ENCODE measurements at places on chromosomes 3 and 15.

DNA sequence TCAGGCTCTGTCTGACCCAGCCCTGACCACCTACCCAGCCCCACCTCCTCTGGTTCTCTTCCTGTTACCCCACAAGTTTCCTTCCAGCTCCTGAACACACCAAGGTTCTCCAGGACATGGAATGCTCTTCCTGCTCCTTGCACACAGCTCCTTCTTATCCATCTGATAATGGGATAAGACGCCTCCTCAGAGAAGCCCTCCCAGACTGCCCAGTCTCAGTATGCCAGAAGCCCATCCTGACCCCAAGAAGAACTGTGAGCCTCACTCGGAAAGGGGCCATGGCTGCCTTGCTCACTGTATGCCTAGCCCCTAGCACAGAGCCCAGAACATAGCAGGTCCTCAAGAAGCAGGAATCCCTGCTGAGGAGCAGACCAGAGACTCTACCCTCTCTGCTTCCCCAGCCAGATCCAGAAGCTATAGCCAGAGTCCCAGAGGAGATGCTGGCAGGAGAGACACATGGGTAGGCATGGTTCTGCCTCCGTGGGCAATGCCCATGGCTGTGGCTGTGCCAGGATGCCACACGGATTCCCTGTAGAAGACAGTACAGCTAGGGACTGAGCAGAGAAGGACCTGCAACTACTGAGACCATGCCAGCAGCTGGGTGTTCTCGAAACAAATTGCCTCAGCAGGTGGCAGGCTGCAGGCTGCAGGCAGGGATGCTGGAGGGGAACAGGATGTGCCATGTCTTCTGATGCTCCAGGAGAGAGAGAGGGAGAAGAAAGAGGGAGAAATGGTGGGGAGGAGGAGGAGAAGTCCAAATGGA lies 74.0 kb upstream of the LINGO1 start:
- DNase-seq = no peak

DNA sequence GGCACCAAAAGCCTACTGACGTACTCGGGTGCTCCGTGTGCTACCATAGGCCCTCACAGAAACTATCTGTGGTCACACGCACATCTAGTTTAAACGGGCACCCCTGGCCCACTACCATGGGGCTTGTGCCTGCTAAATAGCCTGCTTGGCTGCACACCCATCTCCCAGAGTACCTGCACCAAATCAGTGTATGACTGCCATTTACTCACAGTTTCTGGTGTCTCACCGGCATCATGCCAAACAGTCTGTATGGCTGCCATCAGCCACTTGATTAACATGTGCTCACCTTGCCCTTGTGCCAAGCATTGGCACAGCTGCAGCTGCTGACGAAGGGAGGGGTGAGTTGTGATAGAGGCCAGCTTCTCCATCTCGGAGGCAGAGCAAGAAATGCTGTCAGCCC lies 232.7 kb downstream of the IGSF11 start:
- no peak for DNase-seq

DNA sequence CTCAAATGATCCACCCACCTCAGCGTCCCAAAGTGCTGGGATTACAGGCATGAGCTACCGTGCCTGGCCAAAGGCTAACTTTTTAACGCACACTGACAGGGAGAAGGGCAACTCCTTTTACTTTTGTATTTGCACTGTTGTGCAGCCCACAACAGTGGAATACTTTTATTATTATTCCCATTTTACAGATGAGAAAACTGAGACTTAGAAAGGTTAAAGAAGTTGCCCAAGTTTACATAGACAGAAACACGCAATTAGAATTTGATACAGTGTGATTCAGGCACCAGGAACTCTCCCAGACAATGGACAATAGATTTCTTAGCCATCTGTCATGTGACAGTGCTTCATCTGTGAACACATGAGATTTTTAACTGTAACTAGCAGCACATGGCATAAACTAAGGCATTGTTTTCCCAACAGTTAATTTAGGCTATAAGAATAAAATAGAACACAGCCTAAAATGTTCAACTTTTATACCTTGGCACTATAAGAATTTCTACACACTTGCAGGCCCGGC lies 18.8 kb downstream of the STAG1 start:
- DNase-seq = no peak

- no peak for DNase-seq
Measured at GRCh38 chr3:67291287-67292252, 293.5 kb downstream of the KBTBD8 start.

GRCh38 chr3:67678665-67679064 lies 24.3 kb upstream of the SUCLG2 start:
- DNase-seq = peak; percentile 18

DNA sequence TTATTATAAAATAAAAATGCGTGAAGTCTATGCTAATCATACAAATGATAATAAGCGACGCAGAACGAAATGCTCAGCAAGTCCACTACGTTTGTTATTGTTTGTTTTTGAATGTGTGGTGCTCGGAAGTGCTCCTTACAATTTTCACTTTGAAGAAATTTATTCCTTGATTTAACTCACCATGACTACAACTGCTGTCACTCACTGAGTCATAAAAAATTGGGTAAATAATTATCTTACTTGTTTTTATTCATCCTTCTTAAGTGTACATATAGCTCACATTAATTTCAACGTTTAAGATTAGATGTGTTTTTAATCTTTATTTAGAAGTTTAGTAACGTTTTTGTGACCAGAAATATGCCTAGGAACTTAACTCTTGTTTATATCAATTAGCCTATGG lies 66.7 kb upstream of the NANOGP8 start:
- DNase-seq = no peak

- DNase-seq = no peak
Measured at GRCh38 chr3:108093021-108093420, 2.2 kb upstream of the CD47 start.

DNA sequence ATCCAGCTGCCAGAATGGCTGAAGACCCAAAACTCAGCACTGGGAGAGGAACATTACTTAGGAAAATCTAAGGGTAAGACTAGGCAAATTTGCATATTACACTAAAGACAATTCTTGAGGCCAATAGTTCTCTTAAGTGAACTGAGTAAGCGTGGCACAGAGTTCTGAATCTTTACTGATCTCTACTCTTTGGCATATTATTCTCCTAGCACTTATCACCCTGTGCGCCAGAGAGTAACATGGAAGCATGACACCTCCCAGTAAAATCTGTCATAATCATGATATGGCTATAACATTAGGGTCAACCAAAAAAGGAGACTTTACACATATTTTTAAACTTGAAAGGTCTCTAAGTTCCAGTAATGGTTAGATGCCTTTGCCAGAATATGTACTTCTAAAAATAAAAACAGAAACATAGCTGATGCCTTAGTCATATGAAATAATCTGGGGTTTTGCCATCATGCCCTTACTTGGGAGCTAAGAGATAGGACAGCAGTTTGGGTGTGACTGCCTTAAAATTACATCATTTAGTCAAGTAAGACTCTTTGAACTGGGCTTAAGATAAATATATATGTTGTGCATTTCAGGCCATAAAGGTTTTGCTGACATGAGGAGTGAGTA lies 290.5 kb downstream of the PLCL2 start:
- DNase-seq = no peak

GRCh38 chr3:39188271-39189149 lies 3.9 kb downstream of the XIRP1 start:
- DNase-seq = no peak

- peak; percentile 30 for DNase-seq
Measured at GRCh38 chr3:159828542-159828943, 160.1 kb upstream of the IL12A start.

DNA sequence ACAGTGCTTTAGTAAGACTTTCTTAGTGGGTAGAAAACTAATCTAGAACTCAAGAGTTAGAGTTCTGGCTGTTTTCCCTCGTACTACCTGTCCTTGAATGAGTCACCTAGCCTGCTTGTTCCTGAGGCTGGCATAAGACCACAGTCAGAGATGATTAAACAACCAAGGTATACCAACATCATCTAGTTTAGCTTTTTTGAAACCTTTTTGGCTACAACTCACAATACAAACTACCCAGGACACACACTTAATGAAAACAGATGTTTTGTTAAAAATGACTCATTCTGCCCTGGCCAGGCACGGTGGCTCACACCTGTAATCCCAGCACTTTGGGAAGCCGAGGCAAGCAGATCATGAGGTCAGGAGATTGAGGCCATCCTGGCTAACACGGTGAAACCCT lies 4.6 kb downstream of the MCCC1 start:
- DNase-seq = no peak

DNA sequence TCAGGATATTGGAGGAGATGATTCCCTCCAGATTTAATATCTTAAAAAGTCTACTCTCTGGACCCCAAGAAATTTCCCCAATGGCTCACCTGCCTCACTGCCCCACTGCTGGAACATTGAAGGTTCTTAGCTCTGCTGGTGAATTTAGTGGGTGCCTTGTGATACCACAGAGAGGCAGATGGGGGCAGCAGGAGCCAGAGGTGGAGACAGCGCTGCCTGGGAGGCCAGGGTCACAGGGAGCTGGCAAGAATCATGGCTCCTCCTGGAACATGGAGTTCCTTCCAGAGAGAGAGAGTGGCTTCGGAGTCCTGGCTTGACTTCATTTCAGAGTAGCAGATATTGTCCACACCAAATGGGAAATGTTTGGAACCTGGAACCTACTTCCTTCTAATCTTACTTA lies 263.5 kb upstream of the CFAP20DC start:
- peak; percentile 12 for DNase-seq

DNA sequence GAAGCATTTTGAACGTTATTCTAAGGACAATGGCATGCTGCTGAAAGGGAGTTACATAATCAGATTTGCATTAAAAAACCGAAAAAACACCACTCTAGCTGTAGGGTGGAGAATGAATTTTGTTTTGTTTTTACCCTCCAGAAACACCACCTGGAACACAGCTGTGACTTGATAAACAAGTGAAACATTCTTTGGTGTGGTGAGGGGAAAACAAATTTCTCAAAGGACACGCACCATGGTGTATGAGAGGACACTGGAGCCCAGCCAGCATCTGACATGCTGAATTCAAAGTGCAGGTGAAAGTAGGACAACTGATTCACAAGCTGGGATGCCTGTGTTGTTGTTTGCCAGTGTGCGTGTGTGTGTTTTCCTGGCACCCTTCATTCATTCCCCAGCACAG lies 554.5 kb upstream of the TBL1XR1 start:
- DNase-seq = no peak

DNA sequence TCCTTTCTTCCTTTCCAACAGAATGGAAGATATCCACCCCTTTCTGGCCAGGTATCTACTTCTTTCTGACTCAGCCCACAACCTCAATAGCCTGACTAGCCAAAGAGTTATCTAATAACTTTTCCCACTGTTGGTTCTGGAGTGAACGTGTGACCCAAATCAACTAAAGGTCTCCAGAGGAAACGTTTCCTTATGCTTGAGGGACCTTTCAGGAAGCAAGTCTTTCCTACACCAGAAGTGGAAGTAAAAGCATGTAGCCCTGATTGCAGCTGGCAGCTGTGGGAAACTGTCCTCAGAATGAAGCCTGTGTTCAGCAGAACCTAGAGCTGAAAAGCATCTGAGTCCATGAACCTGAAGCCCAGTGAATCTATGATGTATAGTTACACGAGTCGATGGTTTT lies 34.7 kb upstream of the PHLDB2 start:
- DNase-seq = no peak

DNA sequence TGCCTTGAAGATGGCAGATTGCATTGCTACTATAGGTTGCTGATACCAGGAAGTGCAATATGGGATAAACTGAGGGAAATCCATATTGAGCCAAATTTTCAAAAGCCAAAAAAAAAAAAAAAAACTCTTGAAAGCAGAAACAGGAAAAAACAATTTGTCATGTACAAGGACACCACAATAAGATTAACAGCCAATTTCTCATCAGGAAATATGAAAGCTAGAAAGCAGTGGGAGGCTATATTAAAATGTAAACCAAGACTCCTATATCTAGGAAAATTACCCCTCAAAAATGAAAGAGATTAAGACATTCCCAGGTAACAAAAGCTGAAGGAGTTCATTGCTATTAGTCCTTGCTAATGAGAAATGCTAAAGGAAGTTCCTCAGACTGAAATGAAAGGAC lies 462.8 kb upstream of the DPH6 start:
- no peak for DNase-seq

GRCh38 chr15:95247071-95247984 lies 1016.0 kb downstream of the MCTP2 start:
- DNase-seq = no peak

- DNase-seq = no peak
Measured at GRCh38 chr15:39699516-39700374, 82.9 kb downstream of the FSIP1 start.

GRCh38 chr15:83166218-83166617 lies 41.4 kb downstream of the HDGFL3 start:
- no peak for DNase-seq

- DNase-seq = no peak
Measured at GRCh38 chr3:136136454-136136853, 59.7 kb downstream of the MSL2 start.

GRCh38 chr15:48006031-48006511 lies 114.7 kb upstream of the SLC24A5 start:
- no peak for DNase-seq

GRCh38 chr3:14298442-14298841 lies 104.0 kb upstream of the SLC6A6 start:
- DNase-seq = no peak

GRCh38 chr15:89401631-89402517 lies 67.2 kb upstream of the POLG start:
- DNase-seq = no peak

DNA sequence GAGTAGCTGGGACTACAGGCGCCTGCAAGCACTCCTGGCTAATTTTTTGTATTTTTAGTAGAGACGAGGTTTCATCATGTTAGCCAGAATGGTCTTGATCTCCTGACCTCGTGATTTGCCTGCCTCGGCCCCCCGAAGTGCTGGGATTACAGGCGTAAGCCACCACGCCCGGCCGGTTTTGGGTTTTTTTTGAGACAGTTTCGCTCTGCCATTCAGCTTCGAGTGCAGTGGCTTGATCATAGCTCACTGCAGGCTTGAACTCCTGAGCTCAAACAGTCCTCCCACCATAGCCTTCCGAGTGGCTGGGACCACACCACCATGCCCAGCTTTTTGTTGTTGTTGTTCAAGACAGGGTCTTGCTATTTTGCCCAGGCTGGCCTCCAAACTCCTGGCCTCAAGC lies 16.0 kb upstream of the SCAP start:
- no peak for DNase-seq

DNA sequence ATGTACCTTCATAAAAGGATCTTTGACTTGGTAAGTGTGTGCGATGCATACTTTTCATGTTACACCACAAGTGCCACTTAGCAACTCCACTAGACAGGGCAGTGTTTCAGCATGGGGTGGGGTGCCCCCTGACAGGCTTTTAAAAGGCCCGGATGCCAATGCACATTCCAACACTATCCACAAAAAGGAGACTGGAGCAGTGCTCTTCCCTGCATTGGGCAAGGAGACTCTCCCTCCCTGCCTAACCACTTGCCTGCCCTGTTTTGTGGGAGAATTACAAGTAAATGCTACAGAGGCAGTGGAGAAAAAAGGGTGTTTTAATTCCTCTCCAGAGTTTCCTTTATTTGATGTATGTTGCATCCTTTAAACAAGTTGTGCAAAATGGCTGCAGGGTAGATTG lies 1.7 kb upstream of the RARB start:
- DNase-seq = no peak

DNA sequence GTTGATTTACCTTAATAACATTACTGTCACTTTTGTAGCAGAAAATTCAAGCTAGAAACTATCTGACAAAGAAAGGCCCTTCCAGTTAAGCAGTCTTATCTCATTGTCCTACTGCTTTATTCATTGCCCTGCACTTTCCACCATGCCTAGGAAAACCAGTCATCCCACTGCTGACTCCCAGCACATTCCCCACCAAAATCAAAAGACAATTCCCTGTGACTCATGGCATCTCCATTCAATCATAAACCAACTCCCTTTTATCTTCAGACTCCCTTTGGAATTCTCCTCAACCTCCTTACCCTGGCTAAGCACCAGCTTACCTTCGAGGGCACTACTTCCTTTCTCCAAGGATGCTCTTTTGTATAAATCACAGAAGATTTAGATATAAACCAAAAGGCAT lies 184.3 kb downstream of the PLCH1 start:
- no peak for DNase-seq

Measured in germinal center (tissue), 1 donor.